ENCODE measurements at places on chromosomes 3 and 15.

GRCh38 chr3:46866720-46867549 is 3.7 kb upstream of the MYL3 start:
- peak; percentile 66 for DNase-seq

DNA sequence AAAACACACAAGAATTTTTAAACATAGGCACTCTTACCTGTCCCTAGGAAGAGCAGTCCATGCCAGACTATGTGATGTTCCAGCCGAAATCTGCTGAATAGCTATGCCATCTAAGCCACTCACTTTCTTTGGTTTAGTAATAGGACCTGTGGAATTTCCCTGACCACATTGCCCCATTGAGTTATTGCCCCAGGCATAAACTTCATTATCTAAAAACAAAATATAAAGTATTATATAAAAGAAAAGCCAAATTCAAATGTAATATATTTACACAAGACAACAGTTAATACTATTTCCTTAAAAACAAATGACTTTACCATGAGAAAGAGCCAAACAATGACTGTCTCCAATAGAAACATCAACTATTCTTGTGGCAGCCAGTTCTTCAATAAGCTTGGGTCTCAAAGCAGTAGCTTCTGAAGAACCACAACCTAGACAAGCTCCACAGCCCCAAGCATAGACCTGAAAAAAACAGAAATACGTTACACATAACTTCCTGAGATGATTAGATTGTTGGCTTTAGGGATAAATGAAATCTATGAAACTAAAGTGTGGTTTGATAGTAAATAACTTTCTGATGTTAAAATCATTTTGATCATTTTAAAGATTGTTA is 84.3 kb downstream of the HERC1 start:
- DNase-seq = no peak

DNA sequence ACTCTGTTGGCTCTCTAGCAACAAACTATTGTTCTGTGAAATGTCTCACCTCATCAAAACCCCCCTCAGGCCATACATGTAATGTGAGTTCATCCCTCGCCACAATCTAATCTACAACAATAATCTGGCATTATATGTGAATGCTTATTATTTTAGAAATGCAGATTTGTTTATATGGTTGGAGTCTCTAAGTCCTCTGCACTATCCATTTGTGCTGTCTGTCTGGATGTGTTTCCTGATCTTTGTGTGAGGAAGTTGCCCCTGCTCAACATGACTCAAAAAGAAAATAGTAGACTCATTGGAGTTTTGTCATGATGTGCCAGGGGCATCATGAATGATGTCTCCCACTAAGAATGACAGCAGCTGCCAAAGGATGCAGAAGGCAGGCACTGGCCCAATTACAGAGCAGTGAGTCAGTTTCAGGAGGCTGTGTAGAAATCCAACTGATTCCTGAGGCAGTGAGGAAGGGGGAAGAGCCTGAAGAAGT is 161.6 kb upstream of the PDZRN3 start:
- no peak for DNase-seq

DNA sequence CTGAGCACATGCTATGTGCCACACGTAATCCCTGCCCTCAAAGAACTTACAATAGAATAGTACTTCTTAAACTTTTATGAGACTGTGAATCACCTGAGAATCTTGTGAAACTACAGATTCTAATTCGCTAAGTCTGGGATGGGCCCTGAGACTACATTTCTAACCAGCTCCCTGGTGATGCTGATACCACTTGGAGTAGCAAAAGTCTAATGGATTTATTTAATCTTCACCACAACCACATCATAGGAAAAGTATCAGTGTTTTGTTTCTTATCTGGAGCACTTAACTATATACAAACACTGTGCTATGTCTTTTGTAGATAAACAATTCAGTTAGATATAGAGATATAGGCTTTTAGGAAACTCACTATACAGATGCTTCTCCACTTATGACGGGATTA is 23.8 kb upstream of the TCF12 start:
- no peak for DNase-seq

DNA sequence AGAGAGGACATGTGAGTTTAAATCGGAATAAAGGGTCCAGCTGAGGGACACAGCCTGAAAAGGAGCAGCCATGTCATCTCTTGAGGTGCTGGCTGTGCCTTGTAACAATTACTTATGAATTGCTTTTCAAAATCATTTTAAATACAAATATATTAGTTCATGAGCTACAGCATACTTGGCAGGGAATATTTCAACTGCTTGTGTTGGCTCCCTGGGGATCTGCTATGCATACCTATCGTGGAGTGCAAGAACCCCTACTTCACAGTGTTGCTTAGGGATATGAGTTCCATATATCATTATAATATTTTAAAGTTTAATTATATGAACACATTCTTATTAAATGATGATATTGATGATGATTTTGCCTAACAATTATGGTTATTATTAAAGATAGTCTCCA is 19.1 kb upstream of the P2RY14 start:
- no peak for DNase-seq

- DNase-seq = no peak
Measured at GRCh38 chr3:27244374-27244773, 124.8 kb downstream of the NEK10 start.

DNA sequence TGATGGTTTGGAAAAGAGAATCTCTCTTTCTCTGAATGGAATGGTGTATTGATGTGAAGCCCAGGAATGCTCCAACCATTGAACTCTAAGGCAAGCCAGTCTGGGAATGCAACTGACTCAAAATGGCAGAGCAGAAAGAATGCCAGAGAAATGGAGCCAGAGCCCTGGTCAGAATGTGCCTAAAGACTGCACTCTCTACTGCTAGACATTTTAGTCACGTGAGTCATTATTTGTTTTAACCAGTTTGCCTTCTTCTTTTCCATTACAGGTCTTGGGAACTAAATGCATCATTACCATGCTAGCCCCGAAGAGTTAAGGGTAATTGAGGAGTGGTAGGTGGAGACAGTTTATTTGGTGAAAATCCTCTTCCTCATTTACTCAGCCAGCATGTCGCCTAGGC is 67.3 kb upstream of the TRIM42 start:
- no peak for DNase-seq

GRCh38 chr15:39833515-39833981 is 50.9 kb upstream of the FSIP1 start:
- no peak for DNase-seq

DNA sequence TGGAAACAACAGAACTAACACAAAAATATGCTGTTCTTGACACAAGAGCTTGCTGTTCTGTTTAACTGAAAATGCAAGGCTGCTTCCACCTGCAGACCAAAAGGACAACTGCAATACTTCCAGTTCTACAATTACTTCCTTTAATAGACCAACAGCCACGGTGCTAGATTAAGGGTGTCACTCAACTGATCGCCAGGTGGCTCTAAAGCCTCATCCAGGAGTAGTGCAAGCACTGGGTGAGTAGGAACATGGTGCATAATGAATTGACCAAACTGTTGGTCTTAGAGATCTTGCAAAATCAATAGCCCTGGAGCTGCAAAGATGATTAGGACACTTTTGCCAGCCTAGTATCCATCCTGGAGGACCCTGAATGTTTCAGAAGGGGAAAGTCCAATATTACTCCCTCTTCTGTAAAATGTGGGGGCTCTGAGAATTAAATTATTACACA is 3.6 kb upstream of the CLDN16 start:
- DNase-seq = no peak
